SK-N-DZ (cell line): ENCODE measurements at places on chromosomes 4 and X.

DNA sequence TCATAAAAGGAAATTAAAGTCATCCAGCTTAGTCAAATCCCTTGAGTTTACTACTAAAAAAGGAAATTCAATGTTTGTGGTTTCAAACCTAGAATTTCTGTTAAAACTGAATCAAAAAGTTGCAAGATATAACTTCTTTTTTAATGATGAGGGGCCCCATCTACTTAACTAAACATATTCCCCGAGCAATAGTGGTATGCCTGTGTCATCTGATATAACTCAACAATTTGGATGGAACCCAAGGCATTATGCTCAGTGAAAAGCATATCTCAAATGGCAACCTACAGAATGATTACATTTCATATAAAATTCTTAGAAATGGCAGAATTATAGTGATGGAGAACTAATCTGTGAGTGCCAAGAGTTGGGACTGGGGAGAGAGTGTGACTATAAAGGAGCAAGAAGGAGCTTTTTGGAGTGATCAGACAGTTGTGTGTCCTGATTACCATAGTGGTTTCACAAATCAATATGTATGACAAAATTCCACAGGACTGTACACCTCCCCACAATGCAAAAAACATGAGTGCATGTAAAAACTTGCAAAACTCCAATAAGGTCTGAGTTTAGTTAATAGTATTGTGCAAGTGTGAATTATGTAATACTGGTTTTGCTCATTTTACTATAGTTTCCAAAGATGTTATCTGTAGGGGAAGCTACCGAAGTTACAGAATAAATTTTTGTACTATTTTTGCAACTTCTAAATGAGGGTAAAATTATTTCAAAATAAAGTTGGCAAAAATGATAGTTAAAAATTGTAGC, 323.2 kb downstream of the ARHGAP24 start:
- DNase-seq: no peak

DNA sequence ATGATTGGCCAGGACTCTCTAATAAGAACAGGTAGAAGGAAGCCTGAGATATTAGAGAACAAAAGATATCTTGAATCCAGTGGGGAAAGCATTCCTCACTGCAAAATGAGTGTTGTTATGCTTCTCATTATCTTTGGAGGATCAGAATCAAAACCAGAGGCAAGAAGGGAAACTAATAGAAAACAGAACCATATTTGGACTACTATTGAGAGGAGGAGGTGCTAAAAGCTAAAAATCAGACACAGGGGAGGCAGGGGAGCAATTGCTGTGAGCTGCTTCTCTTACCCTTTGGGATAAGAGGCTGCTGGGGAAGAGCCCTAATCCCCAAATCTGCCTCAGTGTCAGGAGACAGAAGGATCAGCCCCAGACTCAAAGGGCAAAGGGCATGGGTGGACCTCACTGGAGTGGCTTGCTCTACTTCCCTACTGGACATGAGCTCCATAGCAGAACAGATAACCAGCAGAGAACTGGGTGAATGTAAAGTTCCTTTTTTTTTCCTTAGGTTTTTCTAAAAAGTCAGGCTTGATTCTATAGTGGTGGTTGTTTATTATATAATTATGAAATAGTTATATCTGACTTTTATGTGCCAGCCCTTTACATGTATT, 60.1 kb downstream of the SEPTIN11 start:
- DNase-seq: no peak

DNA sequence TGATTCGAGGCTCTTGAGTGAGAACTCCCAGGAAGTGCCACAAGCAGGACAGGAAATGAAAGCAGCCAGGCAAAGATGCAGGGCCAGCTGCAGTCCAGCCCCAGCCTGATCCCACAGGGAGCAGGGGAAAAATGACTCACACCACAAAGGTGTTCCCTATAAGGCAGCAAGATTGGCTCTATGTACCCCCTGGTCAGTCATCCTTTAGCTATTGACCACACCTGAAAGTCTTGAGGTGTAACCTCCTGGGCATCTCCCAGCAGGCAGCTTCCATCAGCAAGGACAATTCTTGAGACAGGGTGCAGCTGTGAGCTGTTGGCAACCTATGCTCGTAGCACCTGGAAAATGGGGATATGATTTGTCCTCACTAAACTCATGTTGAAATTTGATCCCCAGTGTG, 27.9 kb upstream of the EXOC1L start:
- DNase-seq: no peak

GRCh38 chr4:13641084-13641483, 13.6 kb upstream of the BOD1L1 start:
- DNase-seq: no peak

DNA sequence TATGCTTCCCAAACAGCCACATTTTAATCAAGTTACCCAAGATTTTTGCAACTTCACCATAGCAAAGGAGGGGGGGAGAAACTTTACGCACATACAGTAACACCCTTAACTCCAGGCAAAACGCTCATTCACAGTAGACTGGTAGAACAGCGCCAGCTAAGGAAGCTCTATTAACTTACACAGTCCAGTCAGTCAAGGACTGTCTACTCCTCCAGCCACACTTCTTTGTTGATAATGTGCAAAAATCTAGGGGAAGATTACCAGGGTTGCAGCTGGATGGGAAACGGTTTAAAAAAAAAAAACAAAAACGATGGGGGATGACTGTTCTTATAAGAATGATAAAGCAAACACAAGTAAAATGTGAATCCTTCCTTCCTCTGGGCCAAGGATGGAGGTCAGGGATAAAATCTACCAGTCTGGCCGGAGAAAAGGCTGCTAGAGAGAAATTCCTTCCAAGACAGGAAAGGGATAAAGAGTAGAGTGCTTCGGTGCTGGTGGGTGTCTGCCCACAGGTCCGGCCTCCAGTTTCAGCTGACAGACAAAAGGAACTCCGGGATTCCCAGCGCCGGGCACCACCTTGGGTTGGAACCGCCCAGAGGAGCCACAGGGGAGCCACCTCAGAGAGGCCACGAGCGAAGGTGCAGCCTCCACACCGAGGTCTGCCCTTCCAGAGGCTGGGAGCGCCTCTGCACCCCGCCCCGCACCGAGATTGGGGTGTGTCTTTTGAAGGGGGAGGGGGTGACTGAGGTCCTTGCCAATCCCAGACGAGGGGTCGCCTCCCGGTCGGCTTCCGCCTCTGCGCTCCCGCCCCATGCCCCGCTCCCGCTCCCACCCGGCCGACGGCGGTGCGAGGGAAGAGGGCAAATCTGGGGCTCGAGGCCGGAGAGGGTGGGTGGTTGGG, 811 bp downstream of the ANKRD50 start:
- peak; percentile 77 for DNase-seq

- DNase-seq: no peak
Measured at GRCh38 chrX:74506317-74507115, 85.2 kb downstream of the SLC16A2 start.
